ENCODE measurements at places on chromosomes 1 and 21. TPM values are rescaled to one million over a fixed set of nuclear protein-coding genes. Genes with fewer than 3 reads are reported as not detected.

DNA sequence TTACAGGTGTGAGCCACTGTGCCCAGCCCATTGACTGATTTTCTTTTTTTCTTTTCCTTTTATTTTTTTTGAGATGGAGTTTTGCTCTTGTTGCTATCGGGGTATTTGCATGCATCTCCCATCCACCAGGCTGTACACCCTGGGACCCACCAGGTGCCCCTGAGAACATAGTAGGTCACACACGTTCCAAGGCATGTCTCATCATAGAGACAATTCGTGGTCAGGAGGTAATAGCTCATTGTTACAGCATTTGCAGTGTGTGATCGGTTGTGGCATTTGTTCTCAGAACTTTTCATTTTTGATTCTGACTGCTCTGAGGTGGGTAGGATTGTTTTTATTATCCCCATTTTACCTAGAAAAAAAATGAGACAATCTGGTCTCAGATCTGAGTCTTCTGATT lies 29.6 kb downstream of the BCL9 start:
- DNase-seq = no peak

DNA sequence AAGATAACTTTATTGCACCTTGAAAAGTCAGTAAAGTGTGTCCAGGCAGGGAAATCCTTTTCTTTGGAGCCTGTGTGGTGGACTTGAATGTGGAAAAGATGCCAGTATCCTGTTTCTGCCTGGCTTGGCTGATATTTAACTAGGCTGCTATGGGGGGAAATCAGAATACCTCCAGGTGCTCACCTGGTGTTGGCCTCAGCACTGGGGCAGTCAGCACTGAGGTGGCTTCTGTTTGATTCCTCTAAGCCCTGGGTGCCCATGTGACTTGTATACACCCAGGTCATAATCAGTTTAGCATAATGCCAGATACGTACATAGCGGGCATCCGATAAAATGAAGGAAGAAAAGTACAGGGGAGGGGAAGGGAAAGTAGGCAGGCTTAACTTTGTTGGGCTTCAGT lies 7.2 kb downstream of the PHGDH start:
- no peak for DNase-seq

DNA sequence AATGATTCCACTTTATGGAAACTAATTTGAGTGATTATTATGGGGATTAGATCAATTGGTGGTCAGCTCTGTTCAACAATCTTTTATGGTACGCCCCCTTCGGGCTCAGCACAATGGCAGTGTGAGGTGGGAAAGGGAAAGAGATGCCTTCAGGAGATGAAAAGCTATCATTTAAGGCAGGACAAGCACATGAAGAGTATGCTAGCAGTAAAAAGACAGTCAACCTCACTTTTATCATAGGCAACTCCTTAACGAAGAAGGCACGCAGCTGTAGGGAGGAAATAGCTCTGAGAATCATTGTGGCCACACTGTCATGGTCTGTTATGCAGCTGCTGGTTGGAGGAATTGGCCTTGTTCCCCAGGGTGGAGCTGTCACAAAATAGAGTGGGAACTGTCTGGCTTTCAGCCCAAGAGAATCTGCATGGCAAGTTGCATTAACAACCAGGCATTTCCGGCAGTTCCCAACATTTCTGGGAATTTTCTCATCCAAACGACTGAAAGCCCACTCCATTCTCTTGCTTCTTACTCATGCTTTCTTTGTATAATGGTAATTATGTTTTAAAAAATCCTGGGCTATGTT lies 54.4 kb upstream of the BCL10 start:
- DNase-seq = no peak

DNA sequence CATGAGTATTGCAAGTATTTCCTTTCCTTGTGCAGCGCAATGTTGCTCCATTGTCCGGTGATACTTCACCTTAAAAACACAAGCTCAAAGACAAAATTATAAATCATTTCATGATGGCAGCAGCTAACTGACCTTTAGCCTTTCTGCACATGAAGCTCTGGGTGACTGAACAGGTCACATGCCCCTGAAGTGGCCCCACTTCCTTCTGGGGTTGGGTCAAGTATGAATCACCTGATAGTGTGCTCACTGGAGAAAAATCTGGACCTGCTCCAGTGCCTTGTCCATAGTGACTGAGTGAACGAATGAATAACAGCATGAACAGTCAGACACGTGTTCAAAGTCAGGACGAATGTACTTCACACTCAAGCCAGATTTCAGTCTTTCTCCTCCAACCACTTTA lies 658.9 kb downstream of the NPHP4 start:
- no peak for DNase-seq

- DNase-seq = peak; percentile 86
These were observed 160.2 kb upstream of the COA6 start for GRCh38 chr1:234212764-234213657.

- no peak for DNase-seq
These were observed 179.6 kb downstream of the TPR start for GRCh38 chr1:186195377-186195931.

- DNase-seq = no peak
These were observed 22.7 kb upstream of the EDN2 start for GRCh38 chr1:41507110-41507720.

The SLC26A9 gene
- not detected for total RNA-seq

DNA sequence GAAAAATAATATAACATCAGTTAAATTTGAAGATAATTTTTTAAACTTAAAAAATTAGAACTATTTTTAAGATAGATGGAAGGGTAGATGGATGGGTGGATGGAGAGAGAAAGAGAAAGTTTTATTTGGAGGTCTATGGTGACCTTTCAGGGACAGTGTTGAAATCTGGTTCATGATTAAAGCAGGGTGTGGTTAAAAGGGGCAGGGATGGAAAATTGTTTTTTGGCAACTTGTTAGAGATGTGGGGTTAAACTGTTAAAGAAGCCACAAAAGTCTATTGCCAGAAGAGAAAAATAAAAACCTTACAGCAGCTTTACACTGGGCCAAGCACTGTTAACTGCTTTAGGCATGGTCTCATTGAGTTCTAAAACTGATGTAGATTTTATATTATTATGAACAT lies 134.9 kb upstream of the GORAB start:
- DNase-seq = no peak

GRCh38 chr1:115877511-115877910 lies 36.6 kb upstream of the NHLH2 start:
- DNase-seq = no peak

The SNX7 gene
- total RNA-seq = 39.7 TPM

The DRAXIN gene
- 1.4 TPM for total RNA-seq
